A172 (cell line): ENCODE measurements at places on chromosomes 6 and 20. TPM values are rescaled to one million over a fixed set of nuclear protein-coding genes. Genes with fewer than 3 reads are reported as not detected.

DNA sequence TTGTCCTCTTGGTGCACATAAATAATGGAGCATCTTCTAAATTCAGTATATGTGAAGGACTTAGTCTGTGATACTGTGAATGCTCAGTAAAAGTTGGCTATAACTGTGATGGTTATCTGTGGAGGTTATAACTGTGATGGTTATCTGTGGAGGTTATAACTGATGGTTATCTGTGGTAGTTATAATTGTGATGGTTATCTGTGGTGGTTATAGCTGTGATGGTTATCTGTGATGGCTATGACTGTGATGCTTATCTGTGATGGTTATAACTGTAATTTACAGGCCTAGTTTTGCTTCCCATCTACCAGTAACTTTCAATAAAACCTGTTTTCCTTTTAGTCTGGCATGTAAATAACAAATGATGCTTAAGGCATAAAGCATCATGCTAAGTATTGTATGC lies 16.5 kb downstream of the PTK7 start:
- DNase-seq, result no peak

DNA sequence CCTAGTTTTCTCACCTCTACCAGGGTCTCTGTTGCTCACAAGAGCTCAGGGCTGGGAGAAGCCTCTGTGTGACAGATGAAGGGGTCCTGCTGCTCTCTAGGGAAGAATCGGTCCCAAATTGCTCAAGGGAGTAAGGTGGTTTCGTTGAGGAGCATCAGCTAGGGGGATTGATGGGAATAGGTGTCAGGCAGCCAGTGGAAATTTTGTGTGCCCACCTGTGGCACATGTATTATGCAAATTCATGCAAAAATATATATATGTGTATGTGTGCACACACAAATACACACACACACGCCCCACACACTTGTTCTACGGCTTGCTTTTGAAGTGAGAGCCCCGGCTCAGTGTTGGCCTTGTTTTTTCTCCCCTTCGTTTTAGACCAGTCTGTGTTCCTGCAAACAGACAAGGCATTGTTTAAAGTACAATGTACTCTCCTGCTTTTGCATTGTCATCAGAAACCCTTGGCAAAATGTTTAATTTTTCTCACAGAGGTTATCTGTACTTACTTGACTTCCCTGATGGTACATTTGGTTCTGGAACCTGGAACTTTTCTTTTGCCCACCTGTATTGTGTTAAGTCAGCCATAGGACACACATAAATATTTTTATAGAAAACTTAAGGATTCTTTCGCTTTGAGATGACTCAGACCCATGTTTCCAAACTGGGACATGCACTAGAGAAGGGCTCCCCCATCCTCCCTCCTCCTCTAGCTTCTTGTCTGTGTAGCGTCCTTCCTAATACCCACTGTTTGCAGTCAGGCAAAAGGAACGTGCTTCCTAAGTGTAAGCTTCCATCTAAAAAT lies 26.7 kb downstream of the FOXO3 start:
- peak; percentile 48 for DNase-seq

DNA sequence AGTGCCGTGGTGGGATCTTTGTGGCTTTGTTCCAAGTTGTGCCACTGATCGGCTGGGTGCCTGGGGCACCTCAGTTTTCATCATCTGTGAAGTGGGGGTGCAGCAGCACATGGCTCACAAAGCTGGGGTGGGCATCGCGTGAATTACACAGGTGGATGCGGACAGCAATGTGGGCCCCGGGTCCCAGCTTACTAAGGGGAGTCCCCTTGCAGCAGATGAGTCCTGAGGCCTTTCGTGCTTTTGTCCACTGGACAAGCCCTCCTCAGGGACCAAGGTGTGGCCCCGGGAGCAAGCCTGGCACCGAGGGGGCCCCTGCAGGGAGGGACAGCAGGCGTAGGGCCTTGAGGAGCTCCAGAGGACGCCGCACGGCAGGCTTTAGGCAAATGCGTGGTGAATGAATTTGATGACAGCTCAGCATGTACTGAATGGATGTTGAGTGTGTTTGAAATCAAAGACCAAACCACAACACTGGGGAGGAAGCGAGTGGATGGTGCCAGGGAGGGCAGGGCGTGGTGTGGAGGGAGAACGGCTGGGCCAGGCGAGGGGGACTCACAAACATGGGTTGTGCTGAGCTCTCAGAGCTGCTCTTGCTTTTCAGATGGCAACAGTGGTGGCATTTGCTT lies 53.2 kb downstream of the IRF4 start:
- no peak for DNase-seq

- no peak for DNase-seq
These were observed 217.3 kb downstream of the TBXT start for GRCh38 chr6:165950316-165950715.

- DNase-seq, result no peak
These were observed 713.9 kb upstream of the MARCKS start for GRCh38 chr6:113143206-113143605.

DNA sequence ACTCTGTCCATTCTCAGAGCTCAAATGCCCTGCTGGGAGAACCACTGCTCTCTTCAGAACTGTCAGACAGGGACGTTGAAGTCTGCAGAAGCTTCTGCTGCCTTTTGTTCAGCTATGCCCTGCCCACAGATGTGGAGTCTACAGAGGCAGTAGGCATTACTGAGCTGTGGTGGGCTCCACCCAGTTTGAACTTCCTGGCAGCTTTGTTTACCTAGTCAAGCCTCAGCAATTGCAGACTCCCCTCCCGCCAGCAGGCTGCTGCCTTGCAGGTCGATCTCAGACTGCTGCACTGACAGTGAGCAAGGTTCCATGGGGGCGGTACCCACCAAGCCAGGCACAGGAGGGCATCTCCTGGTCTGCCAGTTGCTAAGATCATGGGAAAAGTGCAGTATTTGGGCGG lies 21.8 kb upstream of the UFL1 start:
- no peak for DNase-seq

DNA sequence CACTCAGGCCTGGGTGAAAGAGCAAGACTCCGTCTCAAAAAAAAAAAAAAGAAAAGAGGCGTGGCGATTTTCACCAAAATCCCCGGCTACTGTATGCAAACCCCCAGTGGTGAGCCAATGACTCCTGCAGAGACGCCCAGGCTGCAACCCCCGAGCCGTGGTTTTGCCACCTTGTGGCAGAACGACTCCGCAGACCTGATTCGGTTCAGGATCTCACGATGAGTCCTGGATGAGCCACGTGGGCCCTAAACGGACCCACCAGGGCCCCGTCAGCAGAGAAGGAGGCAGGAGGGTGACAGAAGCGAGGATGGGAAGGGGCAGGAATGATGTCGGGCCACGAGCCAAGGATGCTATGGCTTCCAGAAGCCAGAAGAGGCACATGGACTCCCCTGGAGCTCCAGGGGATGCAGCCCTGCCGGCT lies 42.5 kb downstream of the SLC2A4RG start:
- DNase-seq, result no peak

DNA sequence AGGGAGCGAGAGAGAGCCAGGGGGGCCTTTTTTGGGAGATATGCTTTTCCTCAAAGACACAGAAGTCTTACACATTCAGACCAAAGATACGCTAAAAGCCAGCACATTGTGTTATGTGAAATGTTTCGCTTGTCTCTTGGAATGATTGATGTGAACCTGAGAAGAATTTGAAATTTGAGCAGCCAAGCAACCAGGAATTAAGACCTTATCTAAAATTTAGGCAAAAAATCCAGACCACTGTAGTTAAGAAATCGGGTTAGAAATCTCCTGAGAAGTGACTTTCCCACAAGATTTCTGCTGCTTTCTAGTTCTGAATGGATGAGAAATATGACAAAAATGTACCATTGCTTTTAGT lies 223.2 kb upstream of the GMDS start:
- DNase-seq, result no peak

DNA sequence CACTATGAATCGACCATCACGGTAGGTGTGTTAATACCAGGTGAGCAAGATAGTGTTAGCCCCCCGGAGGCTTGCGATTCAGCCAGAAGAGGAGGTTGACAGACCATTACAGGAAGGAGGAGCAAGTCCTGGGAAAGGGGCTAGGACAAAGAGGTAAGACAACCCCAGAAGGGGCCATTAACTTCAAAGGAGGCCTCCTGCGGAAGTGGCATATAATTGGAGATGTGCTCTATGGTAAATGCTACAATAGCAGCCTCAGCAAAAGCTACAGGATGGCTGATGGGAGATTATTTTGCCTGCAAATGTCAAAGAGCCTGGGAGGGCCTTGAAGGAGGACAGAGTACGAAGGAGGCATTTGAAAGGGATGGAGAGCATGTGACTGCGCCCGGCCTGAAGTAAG lies 108.6 kb upstream of the CITED2 start:
- no peak for DNase-seq

DNA sequence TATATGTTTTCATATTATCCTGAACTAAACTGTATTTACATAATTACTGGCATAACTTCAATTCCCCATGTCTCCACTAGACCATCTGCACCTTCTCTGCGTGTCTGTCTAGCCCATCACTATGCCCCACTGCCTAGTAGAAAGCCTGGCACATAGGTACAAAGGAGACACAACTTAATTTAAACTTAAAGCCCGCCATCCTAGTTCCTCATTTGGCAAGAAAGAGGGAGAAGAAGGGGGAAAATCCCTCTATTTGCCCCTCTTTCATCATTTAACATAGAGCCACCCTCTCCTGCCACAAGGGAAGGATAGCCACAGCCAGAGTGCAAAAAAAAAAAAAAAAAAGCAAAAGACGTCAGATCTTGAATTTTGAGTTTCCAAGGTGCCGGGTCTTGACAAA lies 1.8 kb downstream of the PKIG start:
- DNase-seq, result no peak

GRCh38 chr6:3612341-3613041 lies 139.0 kb downstream of the PXDC1 start:
- DNase-seq, result peak; percentile 99

DNA sequence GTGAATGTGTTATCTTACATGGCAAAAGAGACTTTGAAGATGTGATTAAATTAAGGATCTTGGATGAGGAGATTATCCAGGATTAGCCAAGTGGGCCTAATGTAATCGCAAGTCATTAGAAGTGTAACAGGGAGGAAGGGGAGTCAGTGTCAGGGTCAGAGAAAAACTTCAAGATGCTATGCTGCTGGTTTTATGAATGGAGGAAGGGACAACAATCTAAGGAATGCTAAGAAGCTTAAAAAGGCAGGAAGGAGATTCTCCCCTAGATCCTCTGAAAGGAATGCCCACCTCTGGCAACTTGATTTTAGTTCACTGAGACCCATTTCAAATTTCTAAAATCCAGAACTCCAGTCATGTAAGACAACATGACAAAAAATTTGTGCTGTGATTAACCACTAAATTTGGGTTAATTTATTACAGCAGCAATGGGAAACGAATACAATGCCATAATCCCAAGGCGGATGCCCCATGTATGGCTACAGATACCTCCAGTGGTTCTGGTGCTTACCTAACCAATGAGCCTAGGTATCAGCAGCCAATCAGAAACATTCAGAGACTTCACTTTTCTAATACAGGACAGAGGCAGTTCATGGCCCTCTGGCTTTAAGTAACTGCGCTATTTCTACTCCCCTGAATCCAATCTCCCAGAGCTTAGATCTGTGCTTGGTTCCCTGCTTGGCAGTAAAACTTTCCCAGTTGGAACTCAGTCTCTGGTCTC lies 3.6 kb upstream of the TAAR8 start:
- DNase-seq, result no peak

GRCh38 chr6:7919871-7920270 lies 9.3 kb upstream of the TXNDC5 start:
- peak; percentile 56 for DNase-seq

DNA sequence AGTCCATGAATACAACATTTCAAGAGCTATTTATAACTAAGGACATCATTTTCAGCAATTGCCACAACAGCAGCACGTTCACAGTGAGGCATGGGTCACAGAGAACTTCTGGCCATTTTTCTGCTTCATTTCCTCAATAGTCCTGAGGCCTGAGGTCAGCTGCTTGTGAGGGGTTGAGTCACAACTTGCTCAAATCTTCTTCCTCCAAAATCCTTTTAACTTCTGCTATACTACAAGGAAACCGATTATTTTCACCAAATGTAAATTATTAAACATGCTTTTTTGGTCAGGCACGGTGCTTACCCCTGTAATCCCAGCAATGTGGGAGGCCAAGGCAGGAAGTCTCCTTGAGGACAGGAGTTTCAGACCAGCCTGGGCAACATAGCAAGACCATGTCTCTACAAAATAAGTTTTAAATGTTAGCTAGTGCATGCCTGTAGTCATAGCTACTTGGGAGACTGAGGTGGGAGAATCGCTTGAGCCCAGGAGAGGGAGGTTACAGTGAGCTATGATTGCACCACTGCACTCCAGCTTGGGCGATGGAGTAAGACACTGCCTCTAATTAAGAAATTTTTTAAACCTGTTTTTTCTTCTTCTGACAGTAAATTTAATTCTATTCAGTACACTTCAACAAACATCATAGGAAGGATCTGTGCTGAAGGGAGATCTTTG lies 11.1 kb upstream of the SLC16A10 start:
- DNase-seq, result no peak

GRCh38 chr6:163554663-163555062 lies 140.1 kb downstream of the QKI start:
- peak; percentile 7 for DNase-seq

- DNase-seq, result no peak
These were observed 26.3 kb downstream of the FLRT3 start for GRCh38 chr20:14310977-14311627.

DNA sequence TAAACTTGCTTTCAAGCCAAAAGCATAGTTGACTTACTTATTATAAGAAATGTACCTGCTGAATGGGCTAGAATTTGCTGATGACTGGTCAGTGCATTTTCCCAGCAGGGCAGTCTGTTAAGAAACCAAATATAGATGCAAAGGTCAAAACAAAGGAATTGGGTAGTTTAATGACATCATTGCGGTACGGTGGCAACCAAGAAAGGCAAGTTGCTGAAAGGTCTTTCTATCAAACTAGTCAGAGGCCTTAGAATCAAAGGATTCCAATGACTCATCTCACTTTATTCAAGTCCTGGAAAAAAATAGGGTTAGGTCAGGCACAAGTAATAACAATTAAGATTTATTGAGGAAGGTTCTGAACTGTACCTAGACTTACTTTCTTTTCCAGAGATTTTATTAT lies 76.4 kb downstream of the KIZ start:
- DNase-seq, result peak; percentile 87

- no peak for DNase-seq
These were observed 53.2 kb downstream of the GINS1 start for GRCh38 chr20:25460566-25461280.

- no peak for DNase-seq
These were observed 144.7 kb downstream of the TASP1 start for GRCh38 chr20:13494019-13494418.

DNA sequence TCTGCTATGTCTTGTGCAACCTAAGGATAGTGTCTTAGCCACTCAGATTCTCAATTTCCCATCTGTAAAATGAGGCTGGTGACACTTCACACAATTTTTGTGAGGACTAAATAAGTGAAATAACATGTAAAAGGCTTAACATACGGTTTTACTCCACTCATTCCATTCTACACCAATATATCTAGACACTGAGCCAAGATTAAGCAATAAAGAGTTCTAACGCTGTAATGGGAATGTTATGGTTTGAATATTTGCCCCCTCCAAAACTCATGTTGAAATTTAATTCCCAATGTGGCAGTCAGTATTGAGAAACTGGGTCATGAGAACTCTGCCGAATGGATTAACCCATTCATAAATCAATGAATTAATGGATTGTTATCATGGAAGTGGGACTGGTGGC lies 301.0 kb downstream of the HACE1 start:
- DNase-seq, result no peak

SALL4 gene
- 0.02 TPM in 1 of 2 replicates, not detected in the other for total RNA-seq

AK9 gene
- total RNA-seq, result 3.2 and 7.2 TPM in 2 replicates

HCRTR2 gene
- total RNA-seq, result not detected in 2 replicates

HLA-DQB1 gene
- total RNA-seq, result not detected in 2 replicates
